GM12878 (cell line): ENCODE measurements at places on chromosomes 11 and 22.

- no peak for DNase-seq
Observed at GRCh38 chr11:76589477-76589876, 81.1 kb downstream of the LRRC32 start.

GRCh38 chr11:37502202-37502601 lies 904.2 kb upstream of the RAG2 start:
- no peak for DNase-seq

- DNase-seq, result no peak
Observed at GRCh38 chr22:17988800-17989513, 35.4 kb downstream of the MICAL3 start.

DNA sequence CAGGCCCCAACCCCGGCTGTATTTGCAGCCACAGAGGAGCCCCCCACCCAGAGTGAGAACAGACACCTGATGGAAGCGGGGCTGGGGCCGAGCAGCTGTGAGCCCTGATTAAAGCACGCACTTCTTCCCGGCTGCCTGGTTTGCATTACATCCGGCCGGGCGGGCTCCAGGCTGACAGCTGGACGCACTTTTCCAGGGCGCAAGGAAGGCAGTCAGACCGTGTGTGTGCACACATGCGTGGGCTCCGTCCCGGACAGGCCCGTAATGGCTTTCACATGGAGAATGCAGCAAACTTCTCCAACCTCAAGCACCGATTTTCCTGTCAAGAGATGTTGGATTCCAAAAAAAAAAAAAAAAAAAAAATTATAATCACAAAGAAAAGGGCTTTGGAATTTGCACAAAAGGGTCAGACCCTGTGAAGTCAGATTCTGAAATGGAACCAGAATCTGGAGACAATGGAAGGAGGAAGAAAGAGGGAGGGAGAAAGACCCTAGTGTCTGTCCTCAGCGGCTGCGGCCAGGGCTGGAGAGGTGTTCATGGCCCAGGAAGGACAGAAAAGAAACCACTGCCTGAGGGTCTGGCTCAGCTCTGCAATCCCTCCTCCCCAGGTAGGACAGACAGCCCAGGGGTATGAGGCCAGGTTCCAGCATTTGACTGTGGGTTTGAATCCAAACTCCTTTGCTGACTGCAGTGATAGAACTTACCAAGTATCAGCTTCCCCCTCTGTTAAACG lies 365.5 kb downstream of the MN1 start:
- no peak for DNase-seq

DNA sequence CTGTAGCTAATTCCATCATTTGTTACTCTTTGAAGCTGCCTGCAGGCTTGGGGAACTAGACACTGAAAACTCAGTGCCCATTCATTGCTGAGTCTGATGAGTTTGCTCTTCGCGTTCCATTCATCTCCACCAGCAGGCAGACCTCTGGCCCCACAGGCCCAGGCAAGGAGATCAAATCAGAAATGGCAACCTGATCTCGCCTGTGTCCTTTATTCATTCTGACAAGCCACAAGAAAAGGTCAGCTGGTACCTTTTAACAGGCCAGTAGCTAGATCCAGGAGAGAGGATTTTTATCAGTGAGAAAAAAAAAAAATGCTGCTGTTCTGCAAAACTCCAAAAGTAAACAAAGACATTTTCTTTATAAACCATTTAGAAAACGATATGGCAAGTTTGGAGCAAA lies 742.5 kb downstream of the ETS1 start:
- DNase-seq, result no peak

GRCh38 chr11:133180201-133180600 lies 352.1 kb downstream of the OPCML start:
- DNase-seq, result no peak

DNA sequence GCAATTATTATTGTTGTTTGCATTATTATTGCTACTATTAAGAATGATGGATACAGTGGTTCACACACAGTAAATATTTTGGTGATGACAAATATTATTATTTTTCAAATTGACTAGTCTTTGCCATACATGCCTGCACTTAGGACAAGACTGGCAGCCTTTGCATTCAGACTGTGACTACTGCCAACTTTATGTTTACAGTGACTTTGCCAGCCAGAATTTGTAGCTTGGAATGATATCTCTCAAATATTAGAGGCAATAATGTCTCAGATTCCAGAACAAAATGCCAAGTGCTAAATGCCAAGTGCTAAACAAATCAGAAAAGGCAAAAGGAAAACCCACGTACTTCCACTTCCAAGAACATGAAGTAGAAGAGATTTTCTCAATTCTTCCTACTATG lies 823.1 kb downstream of the DLG2 start:
- DNase-seq, result no peak

GRCh38 chr11:6563121-6563619 lies 40.2 kb downstream of the RRP8 start:
- DNase-seq, result no peak

- DNase-seq, result peak; percentile 95
Observed at GRCh38 chr22:40491990-40492631, 121.7 kb downstream of the SGSM3 start.

DNA sequence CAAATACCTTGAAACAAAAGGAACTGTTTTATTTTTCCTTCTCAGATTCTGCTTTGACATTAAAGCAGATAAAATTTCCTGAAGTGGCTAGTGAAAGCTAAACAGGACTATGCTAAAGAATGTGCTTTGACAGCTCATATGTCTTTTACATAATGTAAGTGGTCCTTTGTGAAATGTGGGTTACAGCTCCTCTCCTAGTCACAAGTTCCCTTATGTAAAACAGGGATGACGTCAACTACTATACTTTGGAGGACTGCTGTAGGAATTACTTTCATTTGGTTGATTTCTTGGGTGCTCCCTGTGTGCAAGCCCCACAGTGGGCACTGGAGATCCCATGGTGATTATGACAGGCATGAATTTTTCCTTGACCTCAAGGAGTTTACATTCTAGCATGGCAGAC lies 216.6 kb upstream of the NARS2 start:
- DNase-seq, result no peak

DNA sequence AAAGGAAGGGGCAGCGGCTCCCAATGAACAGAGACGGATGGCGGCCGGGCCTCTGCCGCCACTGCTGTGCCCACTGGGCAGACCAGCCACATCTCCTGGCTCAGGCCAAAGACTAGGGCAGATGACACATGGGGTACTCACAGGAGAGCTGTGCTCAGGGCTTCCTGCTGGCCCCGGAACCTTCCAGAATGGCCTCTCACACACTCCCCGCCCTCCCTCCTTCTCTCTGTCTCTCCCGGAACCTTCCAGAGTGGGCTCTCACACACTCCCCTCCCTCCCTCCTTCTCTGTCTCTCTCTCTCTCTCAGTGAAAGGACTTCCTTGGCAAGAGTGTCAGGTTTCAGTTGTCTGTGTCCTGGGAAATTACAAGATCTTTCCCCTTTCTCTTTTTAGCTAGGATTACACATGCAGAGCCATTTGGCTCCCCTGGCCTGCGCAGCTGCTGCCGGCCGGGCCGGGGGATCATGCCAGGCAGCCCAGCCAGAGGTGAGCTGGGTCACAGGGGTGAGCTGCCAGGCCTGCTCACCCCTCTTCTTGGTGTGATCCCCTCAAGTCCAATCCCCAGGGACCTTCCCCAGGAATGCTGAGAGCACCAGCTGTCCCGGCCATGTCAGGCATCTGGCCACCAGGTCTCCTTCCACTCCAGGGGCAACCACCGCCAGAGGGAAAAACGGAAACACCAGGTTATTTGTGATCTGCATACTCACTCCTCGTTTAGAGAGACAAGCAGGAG lies 45.3 kb upstream of the ADA2 start:
- no peak for DNase-seq

- DNase-seq, result no peak
Observed at GRCh38 chr11:78606667-78607066, 32.0 kb upstream of the NARS2 start.

DNA sequence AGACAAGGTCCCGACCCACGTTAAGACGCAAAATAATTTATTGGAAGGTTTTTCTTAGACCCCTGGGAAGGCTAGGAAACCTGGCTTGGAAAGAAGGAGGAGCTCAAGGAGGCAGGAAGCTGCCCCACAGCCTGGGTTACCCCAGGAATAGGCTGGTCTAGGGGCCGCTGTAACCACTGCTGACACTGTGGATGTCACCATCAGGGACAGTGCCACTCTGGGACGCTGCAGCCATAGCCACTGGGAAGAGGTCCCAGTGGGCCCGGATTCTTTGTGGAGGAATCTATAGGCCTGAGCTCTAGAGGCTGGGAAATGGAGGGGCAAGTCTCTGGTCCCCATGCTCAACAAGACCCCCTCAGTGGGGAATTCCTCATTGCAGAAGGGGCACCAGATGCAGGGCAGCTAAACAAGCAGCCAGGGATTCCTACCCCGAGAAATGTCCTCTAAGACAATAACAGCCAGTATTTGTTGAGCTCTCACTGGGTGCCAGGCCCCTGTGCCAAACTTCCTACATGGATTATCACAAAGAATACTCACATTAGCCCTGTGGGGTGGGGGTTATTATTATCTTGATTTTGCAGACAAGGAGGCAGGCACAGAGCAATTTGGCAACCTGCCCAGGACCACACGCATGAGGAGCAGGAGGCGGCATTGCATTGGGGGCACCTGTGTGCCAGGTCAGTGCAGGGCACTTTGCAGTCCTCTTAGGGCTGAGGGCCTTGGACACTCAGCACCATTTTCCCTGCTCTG lies 19.5 kb upstream of the CHKA start:
- no peak for DNase-seq

DNA sequence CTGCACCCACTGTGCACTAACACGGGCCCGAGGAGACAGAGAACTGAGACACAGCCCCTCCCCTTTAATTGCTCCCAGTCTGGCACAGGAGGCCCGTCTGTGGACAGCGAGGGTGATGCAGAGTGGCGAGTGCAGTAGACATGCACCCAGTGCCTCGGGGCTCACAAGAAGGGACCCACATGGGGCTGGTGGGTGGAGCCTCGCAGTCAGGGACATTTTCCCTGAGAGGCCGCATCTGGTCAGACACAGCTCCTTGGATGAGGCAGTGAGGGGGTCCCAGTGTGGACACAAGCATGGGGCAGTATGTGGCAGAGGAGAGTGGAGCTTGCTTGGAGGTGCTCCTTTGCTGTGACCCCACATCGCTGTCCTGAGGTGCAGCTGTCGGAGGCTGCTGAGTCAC lies 54.8 kb downstream of the SBF1 start:
- no peak for DNase-seq

GRCh38 chr11:83543706-83544439 lies 257.7 kb upstream of the CCDC90B start:
- no peak for DNase-seq

- DNase-seq, result no peak
Observed at GRCh38 chr11:68978931-68979594, 1.7 kb downstream of the MRGPRD start.

GRCh38 chr11:63667995-63668795 lies 3.0 kb downstream of the ATL3 start:
- DNase-seq, result no peak

DNA sequence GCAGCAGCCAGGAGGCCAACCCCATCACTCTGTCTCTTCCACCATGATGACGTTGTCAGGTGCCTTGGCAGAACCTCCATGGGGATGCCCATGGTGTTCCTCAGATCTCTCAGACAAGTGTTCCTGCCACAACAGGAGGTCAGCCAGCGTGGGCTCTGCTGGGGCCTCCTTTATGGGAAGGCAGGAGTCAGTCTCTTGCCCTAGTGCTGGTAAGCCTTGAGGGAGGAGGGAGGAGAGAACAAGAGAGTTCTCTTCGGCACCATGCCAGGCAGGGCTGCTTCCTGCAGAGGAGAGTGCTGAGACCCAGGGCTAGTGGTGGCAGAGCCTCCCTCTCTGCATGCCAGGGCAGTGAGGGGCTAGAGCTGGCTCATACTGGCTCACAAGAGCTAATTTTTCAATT lies 32.5 kb downstream of the GNAZ start:
- DNase-seq, result no peak

DNA sequence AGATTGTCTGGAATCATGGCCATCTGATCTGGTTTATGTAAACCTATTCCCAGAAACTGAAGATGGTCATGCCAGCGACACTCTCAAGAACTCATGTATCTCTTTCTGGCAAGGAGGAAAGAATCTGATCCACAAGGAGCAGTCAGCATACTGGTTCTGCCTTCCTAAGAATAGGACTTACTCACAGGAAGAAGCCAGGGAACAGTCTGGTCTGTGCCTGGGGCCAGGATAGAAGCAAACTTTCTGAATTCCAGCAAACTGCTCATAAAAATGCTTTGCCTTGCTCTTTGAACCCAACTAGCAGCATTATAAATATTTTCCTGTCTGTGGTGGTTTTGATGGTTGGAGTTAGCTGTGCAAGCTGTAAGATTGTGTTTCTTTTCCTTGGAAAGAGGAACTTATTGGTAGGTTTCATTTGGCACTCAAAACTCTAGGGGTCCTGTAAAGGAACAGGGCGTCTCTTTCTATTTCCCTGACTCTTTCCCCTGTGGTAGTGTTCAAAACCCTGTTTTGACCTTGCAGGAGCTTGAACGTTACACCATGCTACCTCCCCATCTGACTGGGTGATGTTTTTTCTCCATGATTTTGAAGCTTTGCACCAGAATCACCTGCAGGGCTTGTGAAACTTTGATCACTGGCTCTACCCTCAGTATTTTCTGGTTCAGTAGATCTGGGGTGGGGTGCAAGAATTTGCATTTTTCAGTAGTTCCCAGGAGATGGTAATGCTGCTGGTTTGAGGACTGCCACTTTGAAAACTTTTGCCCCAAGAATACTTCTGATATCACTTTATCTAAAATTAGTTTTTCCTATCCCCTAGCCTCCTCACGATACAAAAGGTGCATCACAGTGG lies 627.8 kb upstream of the ANO5 start:
- no peak for DNase-seq

DNA sequence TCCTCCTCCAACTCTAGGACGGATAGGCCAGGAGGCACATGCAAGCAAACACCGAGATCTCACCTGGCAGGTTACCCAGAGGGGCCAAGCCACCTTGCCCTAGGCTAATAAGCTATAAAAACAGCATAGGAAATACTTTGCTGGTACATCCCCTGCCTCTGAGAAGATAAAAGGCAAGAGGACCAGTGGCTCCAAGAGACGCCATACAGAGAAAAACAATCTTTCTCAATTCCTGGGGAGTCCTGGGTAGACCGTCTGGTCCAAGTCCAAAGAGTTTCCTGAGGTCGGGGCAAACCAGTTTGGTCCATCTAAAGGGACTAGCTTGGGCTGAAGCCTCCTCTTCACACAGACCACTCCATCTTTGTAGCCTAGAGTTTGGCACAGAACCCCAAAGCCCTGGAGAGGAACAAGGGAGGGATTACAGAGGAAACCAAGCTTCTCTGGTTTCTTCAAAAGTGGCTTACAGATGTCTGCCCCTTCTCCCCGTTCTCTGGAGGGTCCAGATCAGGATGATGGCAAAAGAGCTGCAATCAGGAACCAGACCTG lies 40.4 kb downstream of the NUMA1 start:
- DNase-seq, result no peak

- no peak for DNase-seq
Observed at GRCh38 chr22:46043816-46044620, 67.1 kb upstream of the WNT7B start.

- DNase-seq, result no peak
Observed at GRCh38 chr11:120660024-120660565, 148.5 kb downstream of the GRIK4 start.
